ENCODE measurements at places on chromosomes 1 and 21. TPM values are rescaled to one million over a fixed set of nuclear protein-coding genes. Genes with fewer than 3 reads are reported as not detected.

Gene NBPF20
- polyA plus RNA-seq, result 0.88 TPM

Gene CLEC20A
- not detected for polyA plus RNA-seq

Gene TSPEAR
- not detected for polyA plus RNA-seq

Gene URB1
- polyA plus RNA-seq, result 17.4 TPM

Gene TRAF3IP3
- polyA plus RNA-seq, result 0.29 TPM

Gene BRDT
- not detected for polyA plus RNA-seq

Gene SPRR2F
- 0.35 TPM for polyA plus RNA-seq

Gene PLEKHN1
- 0.52 TPM for polyA plus RNA-seq

Gene KRTAP20-2
- polyA plus RNA-seq, result not detected

Gene LCE1E
- polyA plus RNA-seq, result not detected

Gene IL22RA1
- not detected for polyA plus RNA-seq

Gene CBR1
- polyA plus RNA-seq, result 21.5 TPM

Gene NBPF4
- 5.9 TPM for polyA plus RNA-seq

Gene UBXN10
- 11.9 TPM for polyA plus RNA-seq

Gene RBBP4
- 247 TPM for polyA plus RNA-seq

Gene GPR37L1
- polyA plus RNA-seq, result not detected

Gene KCNE2
- polyA plus RNA-seq, result not detected

Gene BARHL2
- polyA plus RNA-seq, result not detected

Gene FABP3
- polyA plus RNA-seq, result not detected

Gene EXOC8
- 5.7 TPM for polyA plus RNA-seq

Gene PIGR
- not detected for polyA plus RNA-seq

Gene TTC22
- polyA plus RNA-seq, result not detected

Gene SELE
- polyA plus RNA-seq, result not detected

Gene RNF186
- not detected for polyA plus RNA-seq

Gene PALMD
- 4.5 TPM for polyA plus RNA-seq

Gene SLAMF9
- polyA plus RNA-seq, result not detected

Gene CSMD2
- polyA plus RNA-seq, result not detected

Gene ELF3
- 0.03 TPM for polyA plus RNA-seq

Gene COL9A2
- 2.2 TPM for polyA plus RNA-seq

Gene RHEX
- not detected for polyA plus RNA-seq

Gene TIAM1
- not detected for polyA plus RNA-seq

Gene DARS2
- 50.5 TPM for polyA plus RNA-seq

Gene SPRR1A
- polyA plus RNA-seq, result not detected

Gene TPTE
- polyA plus RNA-seq, result 4.1 TPM

Measured in K562 (cell line).